ENCODE measurements at places on chromosomes 2 and 18. TPM values are rescaled to one million over a fixed set of nuclear protein-coding genes. Genes with fewer than 3 reads are reported as not detected.

The DUSP28 gene
- 5.3 TPM for total RNA-seq

The MYO7B gene
- 159 TPM for total RNA-seq

The VIT gene
- 0.20 TPM for total RNA-seq

The UGT1A6 gene
- 4.4 TPM for total RNA-seq

The FOXI3 gene
- total RNA-seq: not detected

DNA sequence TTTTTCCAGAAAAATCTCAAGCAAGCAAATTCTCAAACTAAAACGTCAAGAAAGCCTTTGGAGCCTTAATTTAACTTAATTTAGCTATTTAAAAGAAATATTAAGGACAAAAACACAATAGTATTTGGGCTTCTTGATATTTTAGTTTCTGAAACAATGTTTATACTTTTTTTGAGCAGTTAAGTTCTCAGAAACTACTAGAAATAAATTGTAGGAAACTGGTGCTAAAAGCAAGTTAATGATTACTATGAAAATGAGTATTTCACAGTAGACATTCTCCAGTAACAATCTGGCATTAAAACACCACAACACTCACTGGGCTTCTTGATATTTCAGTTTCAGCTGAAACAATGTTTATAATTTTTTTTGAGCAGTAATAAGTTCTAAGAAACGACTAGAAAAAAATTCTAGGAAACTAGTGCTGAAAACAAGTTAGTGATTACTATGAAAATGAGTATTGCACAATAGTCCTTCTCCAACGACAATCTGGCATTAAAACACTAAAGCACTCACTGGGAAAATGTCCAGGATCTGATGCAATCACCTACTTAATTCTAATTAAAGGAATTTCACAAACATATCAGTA, 45.1 kb downstream of the TRAK2 start:
- no peak for DNase-seq
- H3K36me3 ChIP-seq: no peaks in the 10 kb centered on the region
- no peaks in the 10 kb centered on the region for H3K27me3 ChIP-seq
- peaks cover 4% of the 10 kb centered on the region for H3K4me1 ChIP-seq

GRCh38 chr18:10312326-10313015, 142.0 kb upstream of the APCDD1 start:
- no peaks in the 10 kb centered on the region for H3K36me3 ChIP-seq
- no peaks in the 10 kb centered on the region for H3K27me3 ChIP-seq

DNA sequence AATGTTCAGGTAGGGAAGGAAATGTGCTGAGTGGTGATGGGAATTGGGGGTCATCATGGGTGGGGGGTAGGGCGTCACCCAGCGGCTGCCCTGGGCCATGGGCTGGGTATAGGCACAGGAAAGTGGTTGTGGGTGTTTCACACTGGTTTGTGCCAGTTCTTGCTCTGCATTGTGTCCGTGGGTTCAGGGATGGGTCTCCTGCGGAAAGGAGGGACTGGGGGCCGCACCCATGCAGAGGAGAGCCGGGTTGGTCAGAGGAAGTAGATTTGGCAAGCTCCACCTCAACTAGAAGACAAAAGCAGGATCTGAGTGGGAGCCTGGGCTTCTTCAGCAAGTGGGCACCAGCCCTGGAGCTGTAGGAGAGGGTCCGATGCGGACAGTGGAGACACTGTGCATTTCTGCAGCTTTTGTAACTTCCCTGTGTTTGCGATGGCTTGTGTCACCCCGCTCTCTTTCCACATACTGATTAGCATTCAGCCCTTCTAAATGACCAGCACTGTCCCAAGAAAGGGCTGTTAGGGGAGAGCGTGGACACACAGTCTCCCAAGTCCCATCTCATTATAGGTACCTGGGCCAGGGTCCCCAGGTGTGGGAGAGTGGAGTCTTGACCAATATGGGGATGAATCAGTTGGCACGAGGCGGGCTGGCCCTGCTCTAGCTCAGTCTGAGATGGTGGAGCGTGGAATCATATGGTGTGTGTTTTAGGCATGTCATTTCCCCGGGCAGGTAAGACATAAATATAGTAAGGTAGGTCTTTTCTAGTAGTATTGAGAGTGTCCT, 67.2 kb downstream of the LRRFIP1 start:
- no peak for DNase-seq
- no peaks in the 10 kb centered on the region for H3K36me3 ChIP-seq
- H3K27ac ChIP-seq: peak overlapping the region; percentile 98

DNA sequence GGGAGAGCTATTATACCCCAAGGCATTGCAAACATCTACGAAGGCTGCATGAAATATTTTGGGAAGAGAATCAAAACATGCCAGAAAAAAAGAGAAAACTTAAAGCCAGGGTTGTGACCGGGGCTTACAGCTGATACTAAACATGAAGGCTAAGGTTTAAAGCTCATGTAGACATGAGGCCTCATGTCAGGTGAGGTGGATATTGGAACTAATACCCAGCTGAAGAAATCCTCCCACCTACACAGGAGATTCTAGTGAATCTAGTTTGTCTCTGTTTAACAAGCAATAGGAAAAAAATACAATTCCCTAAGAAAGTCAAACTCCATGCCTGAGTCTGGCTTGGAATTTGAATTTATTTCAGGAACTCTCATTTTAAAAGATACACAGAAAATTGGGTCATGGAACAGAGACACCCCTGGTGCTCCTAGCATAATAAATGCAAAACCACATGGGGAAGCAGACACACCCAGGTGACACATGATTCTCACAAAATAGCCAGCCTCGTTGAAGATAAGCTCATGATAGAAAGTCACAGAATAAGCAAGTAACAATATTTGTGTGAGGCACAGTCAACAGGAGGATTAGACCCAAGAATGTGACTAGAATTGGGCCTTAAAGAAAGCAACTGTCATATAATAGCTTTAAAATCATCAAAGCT, 42.2 kb downstream of the UPP2 start:
- H3K4me1 ChIP-seq: no peaks in the 10 kb centered on the region
- no peaks in the 10 kb centered on the region for H3K27me3 ChIP-seq
- no peak for DNase-seq

DNA sequence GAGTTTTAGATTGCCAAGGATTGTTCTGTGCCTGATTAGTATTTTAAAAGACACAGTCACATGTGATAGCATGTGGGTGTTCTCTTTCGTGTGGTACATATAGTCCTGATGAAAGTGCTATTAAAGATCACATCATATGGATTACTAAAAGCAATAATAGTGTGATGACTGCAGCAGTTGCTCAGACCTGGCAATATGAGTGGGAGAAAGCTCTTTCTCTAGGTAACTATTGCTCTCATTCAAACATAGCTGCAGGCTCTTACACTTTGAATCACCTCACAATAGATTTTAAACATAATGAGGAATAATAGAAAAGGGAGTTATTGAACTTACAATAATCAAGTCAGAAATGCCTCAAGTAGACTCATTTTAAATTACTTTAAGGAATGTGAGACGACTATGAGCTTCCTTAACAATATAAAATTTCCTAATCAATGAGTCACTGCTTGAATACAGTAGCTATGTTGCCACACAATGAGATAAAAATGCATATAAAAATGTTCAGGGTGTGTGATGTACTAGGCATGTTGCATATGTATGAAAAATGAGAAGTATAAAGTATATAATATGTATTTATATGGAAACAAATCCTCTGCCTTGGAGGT, 452.1 kb downstream of the TMX3 start:
- no peaks in the 10 kb centered on the region for H3K4me1 ChIP-seq
- no peaks in the 10 kb centered on the region for H3K27me3 ChIP-seq
- no peak for DNase-seq
- H3K4me3 ChIP-seq: no peak overlapping the region

DNA sequence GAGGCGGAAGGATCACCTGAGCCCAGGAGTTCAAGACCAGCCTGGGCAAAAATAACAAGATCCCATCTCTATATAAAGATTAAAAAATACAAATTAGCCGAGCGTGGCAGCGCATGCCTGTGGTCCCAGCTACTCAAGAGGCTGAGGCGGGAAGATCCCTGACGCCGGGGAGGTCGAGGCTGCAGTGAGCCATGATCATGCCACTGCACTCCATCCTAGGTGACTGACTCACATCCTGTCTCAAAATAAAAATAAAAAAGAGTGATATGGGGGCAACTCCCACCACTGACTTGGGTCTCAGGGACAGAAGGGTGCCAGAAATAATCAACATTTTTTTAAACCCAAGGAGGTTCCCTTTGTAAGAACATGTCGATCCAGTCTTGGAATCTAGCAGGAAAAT, 37.6 kb downstream of the ZNF516 start:
- no peaks in the 10 kb centered on the region for H3K27me3 ChIP-seq
- H3K27ac ChIP-seq: no peak overlapping the region
- no peaks in the 10 kb centered on the region for H3K4me1 ChIP-seq
- no peaks in the 10 kb centered on the region for H3K36me3 ChIP-seq
- no peak for DNase-seq

DNA sequence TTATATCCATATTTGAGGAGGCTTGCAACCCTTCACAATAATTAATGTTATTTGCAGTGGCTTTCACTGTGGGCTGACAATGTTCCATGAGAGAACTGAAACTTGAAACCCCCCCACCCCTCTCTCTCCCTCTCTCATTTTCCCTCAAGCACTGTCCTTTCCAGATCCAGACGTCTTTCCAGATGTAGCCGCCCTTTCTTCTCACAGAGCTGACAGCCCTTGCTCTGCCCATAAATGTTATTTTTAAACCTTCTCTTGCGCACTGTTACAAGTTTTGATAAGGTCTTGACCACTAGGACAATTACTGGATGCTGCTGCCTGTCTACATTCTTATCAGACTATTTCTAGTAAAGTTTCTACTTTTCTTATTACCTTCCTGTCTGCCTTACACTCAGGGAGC, 91.4 kb upstream of the LINC00305 start:
- H3K27me3 ChIP-seq: no peaks in the 10 kb centered on the region
- H3K4me1 ChIP-seq: no peaks in the 10 kb centered on the region
- H3K4me3 ChIP-seq: no peak overlapping the region
- DNase-seq: no peak

DNA sequence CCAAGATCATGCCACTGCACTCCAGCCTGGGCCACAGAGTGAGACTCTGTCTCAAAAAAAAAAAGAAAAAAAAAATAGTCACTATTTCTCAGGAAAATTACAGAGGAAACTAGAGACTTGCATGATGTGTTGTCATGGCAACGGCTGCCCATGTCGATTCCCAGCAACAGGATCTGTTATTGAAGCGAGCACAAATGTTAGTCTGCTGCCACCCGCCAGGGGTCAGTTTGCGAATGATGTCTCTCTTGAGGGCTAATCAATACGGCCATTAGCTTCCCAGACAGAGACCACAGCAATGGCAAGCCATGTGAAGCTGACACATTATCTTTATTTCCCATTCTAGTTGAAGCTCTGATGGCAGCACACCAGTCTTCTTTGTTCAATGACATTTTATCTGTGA, 32.4 kb upstream of the ACYP2 start:
- H3K4me3 ChIP-seq: no peak overlapping the region
- H3K27me3 ChIP-seq: no peaks in the 10 kb centered on the region
- no peaks in the 10 kb centered on the region for H3K4me1 ChIP-seq
- DNase-seq: no peak

DNA sequence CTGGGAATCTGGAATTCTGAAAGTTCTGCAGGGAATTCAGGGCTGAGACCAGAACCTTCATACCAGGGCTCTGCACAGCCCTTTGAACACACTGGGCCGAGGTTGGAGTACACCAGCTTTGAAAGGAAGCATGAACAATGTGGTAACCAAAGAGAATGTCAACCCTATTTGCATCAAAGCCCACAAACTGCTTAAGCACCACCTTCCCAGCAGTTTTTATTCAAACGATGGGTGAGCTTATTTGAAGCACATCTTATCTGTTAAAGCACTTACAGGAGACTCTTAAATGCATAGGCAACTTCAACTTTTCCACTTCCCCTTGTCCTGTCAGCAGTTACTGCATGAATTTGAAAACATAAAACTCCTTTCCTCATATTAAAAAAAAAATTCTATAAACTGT, 96.6 kb downstream of the TXNL1 start:
- H3K4me1 ChIP-seq: no peaks in the 10 kb centered on the region
- H3K36me3 ChIP-seq: no peaks in the 10 kb centered on the region
- no peak for DNase-seq

DNA sequence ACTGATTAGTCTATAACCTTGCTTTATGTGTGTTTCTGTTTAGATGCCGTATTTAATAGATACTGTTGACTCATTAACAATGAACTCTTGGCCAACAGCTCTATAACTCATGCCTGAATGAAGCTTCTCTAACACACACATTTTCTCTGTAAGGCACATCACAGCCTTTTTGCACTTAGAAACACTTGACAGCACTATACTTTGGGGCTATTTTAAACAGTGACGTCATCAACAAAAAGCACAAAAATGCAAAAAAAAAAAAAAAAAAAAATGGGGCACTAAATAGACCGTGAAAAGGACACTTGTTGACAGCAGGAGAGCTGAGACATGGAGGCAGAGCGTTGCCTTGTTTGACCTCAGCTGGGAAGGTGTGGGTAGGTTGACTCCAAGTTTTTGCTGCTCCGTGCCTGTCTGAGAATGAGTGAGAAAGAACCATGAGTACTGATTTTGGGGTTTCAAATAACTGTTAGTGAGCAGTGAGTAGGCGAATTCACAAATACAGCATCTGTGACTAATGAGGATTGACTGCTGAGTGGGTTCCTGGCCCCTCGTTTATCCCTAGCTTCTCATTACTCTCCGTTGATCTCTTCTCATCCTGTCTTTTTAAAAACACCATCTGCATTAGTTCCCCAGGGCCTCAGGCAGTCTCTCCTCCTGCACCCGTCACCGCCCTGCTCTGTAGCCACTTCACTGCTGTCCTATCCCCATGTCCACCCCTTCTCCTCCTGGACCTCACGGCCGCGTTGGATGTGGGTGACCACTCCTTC, 24.4 kb downstream of the SPP2 start:
- no peaks in the 10 kb centered on the region for H3K4me1 ChIP-seq
- no peaks in the 10 kb centered on the region for H3K36me3 ChIP-seq
- no peaks in the 10 kb centered on the region for H3K27me3 ChIP-seq
- DNase-seq: no peak
- H3K4me3 ChIP-seq: no peak overlapping the region

GRCh38 chr2:35931626-35932025, 424.0 kb upstream of the CRIM1 start:
- no peaks in the 10 kb centered on the region for H3K36me3 ChIP-seq
- no peaks in the 10 kb centered on the region for H3K27me3 ChIP-seq
- no peak overlapping the region for H3K27ac ChIP-seq
- no peak for DNase-seq
- no peaks in the 10 kb centered on the region for H3K4me1 ChIP-seq
- H3K4me3 ChIP-seq: no peak overlapping the region

Data from colonic mucosa (tissue), 4 donors.